ENCODE measurements at places on chromosomes 16 and 17.

- no peak for DNase-seq
Measured at GRCh38 chr16:88548985-88549384, 21.2 kb upstream of the ZC3H18 start.

DNA sequence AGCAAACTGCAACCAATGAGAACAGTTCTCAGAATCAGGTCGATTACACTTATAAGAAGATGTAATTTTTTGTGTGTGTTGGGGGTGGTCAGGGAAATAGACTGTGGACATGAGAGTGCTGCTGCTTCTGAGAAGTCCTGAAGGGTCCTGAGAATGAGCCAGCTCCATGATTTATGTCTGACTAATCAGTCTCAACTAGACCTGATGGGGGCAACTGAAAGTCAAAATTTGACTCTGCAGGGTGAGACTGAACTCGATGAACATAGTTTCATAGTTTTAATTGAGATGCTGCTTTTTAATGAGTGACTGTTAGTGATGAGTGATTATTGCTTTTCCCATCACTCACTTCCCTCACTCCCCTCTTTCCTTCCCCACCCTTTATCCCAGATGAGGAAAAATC lies 37.3 kb downstream of the SMARCE1 start:
- DNase-seq = no peak

DNA sequence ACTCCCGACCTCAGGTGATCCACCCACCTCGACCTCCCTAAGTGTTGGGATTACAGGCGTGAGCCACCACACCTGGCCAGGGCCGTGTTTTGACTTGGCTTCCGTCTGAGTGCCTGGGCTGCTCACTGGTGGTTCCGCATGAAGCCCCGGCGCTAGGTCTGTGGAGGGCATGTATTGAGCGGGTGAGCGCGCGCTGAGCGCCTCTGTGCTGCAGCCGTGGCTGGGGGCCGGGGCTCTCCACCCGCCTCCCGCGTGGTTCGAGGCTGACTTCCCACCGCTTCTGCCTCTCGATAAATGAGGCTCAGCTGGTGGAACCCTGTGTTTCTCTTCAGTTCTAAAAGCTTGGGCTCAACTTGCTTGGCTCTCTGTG lies 38.9 kb upstream of the ATP2A3 start:
- no peak for DNase-seq

GRCh38 chr16:50297301-50298074 lies 31.1 kb downstream of the ADCY7 start:
- no peak for DNase-seq

DNA sequence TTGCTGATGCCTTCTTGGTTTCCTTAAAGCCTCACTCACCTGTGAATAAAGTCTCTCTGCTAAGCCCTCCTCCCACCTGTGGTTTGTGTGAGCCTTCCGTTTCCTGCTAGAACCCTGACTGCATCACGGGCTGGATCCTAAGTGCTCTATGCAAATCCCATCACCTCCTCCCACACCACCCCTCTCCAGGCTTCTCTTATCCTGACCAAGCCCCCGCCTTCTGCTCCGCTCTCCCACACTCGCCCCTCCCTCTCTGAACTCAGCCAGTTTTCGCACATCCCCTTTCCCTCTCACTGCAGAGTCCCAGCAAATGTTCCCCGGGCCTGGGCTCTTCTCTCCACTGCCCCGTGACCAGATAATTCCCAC lies 51.8 kb downstream of the PIMREG start:
- no peak for DNase-seq

- DNase-seq = no peak
Measured at GRCh38 chr16:7314163-7314562, 18.5 kb upstream of the RBFOX1 start.

GRCh38 chr17:49914096-49914490 lies 54.9 kb upstream of the DLX4 start:
- DNase-seq = no peak

DNA sequence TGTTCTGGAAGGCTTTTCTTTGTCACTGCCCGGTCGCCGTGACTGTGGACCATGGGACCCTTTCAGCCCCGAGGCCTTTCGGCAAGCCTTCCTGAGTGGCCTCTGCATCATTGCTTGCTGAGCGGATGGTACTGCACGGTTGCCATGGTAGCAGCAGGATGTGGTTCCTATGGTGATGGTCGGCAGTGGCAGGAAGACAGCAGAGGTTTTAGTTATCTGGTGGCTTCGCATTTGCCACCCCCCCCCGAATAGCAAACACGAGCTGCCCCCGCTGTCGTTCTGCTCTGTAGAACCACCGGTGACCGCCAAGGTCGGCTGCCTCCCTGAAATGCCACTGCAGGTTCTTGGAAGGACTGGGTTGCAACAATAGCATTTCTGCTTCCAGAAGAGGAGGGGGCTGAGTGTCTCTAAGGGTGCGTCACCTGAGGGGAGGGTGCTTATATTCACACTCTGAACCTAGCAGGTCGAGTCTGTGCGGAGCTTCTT lies 76.6 kb downstream of the CMIP start:
- DNase-seq = no peak

- DNase-seq = no peak
Measured at GRCh38 chr17:73534209-73534909, 109.9 kb downstream of the SDK2 start.

DNA sequence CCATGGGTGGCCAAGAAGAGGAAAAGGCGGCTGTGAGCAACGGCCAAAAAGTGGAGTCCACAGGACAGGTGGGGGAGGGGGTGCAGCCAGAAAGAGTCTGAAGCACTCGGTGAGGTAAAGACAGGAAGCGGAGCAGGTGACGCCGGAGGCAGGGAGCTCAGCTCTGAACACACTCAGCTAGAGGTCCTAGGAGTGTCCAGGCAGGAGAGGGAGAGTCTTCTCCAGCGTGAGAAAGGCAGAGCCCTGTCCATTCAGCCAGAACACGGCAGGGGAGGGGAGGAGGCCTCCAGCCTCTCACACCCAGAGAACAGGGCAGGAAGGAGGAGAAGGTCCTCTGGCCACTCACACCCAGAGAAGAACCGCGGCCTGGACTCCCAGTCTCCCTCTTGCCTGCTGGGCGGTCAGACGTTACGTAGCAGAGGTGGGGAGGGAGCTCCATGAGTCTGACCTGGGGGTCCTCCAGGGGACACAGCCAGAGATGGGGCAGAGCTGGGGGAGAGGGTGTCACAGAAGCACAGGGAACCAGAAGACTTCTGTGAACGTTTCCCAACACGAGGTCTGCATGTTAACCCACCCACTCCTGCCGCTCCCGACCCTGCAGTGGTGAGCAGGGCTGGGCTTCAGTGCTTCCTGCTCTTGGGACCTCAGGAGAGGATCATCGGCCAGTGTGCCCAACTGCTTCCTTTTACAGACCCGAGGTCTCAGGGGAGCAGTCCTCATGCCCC lies 89.2 kb downstream of the ABR start:
- DNase-seq = no peak

GRCh38 chr17:29571883-29572681 lies 3.6 kb downstream of the TP53I13 start:
- no peak for DNase-seq

GRCh38 chr16:50534091-50534490 lies 14.1 kb upstream of the NKD1 start:
- no peak for DNase-seq

- no peak for DNase-seq
Measured at GRCh38 chr17:45908460-45908859, 14.1 kb downstream of the MAPT start.

All from hematopoietic multipotent progenitor cell treated with erythropoietin and hydrocortisone succinate and interleukin-3 and kit ligand, for 17 days (in vitro differentiated cells).